Stimulated activated naive CD4-positive, alpha-beta T cell treated with Interleukin-2 at 50 U/mL for 16 hours (primary cell): ENCODE measurements at places on chromosomes 12 and 14.

GRCh38 chr12:52879394-52880351 is 25.2 kb downstream of the KRT8 start:
- DNase-seq: peak; percentile 53

GRCh38 chr14:22200977-22201605 is 387.9 kb downstream of the DAD1 start:
- DNase-seq: no peak

DNA sequence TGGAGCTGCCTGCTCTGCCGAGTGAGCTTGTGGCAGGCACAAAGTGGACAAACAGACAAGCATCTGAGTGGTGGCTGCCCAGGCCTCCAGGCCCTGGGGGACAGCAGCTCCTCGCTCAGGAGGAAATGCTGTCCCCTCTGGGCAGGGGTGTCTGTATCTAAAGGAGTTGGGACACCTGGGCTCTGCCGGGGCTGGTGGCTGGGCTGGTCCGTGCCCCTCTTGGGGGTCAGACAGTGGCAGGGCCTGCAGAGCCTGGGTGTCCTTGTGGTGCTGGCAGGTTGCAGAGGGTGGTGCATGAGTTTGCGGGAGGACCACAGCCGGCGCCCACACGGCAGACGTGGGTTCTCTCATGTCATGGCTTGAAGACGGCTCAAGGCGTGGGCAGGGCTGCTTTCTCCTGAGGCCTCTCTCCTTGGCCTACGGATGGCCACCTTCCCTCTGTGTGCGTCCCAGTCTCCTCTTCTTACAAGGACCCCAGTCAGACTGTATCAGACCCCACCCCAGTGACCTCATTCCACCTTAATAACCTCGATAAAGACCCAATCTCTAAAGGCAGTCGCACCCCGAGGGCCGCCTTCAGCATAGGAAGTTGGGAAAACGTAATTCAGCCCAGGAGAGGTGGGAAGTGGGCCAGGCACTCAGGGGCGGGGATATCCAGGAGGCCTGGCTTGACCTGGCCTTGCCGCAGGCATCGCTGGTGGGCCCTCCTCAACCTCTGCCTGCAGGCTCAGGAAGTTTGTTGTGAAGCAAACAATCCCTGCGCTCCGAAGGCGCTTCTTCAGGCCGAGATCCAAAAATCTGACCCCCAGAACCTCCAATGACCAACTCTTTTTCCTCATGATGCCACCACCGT is 110.0 kb downstream of the KIF26A start:
- DNase-seq: no peak

GRCh38 chr12:93733358-93733757 is 56.2 kb downstream of the CRADD start:
- no peak for DNase-seq

GRCh38 chr14:90503582-90503981 is 106.8 kb downstream of the CALM1 start:
- DNase-seq: no peak

- no peak for DNase-seq
These were observed 51.5 kb downstream of the NINJ2 start for GRCh38 chr12:611721-612120.

GRCh38 chr12:107091989-107092641 is 1.2 kb downstream of the CRY1 start:
- no peak for DNase-seq

DNA sequence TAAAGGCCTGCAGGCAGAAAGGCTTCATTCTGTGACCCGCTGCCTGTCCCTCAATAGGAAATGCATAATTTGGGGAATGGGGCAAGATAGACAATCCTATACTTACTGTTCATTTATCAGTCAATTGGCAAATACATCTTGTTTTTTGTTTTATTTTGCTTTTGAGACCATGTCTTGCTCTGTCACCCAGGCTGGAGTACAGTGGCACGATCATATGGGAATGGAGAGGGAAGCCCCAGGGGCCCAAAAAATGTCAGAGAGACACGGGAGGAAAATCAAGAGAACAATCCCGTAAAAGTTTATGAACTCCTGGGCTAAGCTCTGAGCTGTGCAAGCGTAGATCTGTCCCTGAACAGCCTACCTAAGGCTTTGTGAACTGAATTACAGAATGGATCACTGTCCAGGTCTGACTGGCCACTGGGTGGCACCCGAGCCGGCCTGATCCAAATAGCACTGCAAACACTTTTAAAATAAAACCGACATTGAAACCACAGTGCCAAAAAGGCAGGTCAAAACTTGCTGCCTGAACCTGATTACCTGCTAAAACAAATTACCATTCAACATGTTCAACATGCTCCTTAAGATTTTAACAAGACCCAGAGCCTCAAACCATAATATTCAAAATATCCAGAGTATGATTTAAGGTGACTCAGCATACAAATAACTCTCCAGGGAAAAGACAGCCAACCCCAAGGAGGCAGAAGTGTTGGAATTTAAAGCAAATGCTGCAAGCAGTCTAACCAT is 11.8 kb downstream of the COPS7A start:
- peak; percentile 20 for DNase-seq

DNA sequence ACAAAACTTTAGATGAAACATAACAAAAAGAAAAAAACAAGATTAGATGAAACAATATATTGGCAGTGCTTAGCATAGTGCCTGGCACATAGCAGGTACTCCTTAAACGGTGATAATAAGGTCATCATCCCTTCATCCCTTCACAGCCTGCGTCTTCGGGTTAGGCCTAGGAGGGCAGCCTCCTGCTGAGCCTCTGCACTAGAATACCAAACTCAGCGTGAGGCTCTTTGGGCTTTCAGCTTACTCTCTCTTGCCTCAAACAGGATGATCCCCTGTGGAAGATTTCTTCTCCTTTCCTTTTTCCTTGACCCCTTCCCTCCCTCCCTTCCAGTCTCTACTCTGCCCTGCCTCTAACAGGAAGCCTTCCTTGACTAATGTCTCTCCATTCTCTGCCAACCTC is 14.4 kb upstream of the FIGNL2 start:
- DNase-seq: no peak

DNA sequence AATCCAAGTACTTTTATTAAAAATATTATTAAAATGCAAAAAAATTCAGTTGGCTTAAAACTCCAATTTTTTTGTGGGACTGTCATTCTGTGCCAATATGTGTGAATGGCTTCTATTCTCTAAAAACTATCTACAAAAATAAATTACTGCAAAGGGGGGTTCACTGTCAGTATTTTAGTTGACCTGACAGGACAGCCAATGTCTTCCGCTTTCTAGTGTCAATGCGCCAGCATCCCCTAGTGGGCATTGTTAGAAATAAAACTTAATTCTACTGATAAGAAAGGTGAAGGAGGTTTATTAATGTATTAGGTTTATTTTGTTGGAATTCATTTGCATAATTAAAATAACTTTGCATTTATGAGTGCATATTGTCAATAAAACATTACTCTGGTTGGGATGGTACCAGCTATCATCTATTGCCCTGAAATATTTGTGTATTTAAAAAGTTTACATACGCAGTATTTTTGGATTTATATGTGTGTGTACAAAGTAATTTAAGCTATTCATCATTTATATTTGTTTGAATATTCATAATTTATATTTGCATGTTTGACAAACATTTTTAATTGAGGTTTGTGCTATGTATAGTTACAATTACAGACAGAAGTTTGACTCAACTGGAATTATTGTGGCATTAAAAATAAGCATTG is 527.2 kb downstream of the FLRT2 start:
- no peak for DNase-seq

GRCh38 chr12:67632005-67632404 is 16.5 kb upstream of the DYRK2 start:
- no peak for DNase-seq

- no peak for DNase-seq
These were observed 117.0 kb downstream of the TTC8 start for GRCh38 chr14:88941414-88941813.

DNA sequence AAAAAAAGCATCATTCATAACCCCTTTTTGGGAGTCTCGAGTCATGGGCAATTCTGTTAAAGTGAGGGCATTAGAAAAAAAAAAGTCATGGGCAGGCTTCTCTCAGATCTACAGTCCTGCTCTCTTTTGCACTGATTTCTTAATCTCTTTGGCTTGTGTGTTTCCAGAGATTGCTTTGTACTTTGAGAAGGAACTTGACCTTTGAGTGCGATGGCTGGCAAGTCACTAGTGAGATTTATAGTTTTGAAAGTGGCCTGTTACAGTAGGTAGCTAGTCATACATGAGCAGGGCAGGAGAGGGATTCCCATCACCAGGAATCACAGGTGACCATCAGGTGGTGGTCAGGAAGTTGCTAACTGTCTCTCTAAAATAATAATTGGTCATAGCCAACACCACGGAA is 119.6 kb downstream of the KCNMB4 start:
- DNase-seq: no peak

- DNase-seq: no peak
These were observed 105.1 kb downstream of the ERGIC2 start for GRCh38 chr12:29275834-29276233.

DNA sequence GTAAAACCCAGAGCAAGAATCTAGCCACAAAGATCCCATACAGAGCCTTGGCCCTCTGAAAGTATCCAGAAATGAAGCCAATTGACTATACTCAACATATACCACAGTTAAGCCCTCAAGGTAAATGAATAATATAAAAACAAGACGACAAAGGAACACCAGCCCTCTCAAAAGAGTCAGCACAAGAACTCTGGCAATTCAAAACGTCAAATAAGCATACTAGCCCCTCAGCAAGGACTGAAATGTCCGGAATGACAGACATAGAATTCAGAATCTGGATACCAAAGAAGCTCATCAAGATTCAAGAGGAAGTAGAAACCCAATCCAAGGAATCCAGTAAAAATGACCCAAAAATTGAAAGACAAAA is 49.9 kb downstream of the GTF2A1 start:
- DNase-seq: no peak
